ENCODE measurements at places on chromosomes 4 and X.

GRCh38 chr4:36242629-36243354, 1.5 kb downstream of the ARAP2 start:
- DNase-seq: no peak

- no peak for DNase-seq
Measured at GRCh38 chr4:38422850-38423249, 241.1 kb upstream of the KLF3 start.

- no peak for DNase-seq
Measured at GRCh38 chr4:139605516-139605915, 49.5 kb upstream of the SETD7 start.

DNA sequence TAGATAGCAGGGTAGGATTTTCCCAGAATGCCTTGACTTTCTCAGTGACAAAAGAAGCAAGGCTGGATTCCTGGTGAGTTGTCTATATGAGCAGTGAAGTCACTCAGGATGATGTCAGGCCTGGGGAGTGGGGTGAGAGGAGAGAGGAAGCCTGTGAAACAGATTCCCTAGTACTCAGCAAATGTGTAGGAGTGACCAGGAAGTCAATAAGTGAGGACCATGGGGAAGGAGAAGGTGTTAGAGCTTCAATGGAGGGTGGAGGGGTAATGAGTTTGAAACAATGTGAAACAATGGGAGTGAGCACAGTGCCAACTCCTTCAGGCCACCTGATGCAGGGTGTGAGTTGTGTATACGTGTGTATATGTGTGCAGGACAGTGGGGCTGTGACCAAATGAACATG, 2.4 kb upstream of the SLC9A6 start:
- no peak for DNase-seq

Data from CD4-positive, alpha-beta T cell treated with Interleukin-15 for 4 hours (primary cell).